ENCODE measurements at places on chromosomes 11 and 22. TPM values are rescaled to one million over a fixed set of nuclear protein-coding genes. Genes with fewer than 3 reads are reported as not detected.
A peak's percentile ranks its signal among the peaks of the same experiment; 100 is the strongest.

DNA sequence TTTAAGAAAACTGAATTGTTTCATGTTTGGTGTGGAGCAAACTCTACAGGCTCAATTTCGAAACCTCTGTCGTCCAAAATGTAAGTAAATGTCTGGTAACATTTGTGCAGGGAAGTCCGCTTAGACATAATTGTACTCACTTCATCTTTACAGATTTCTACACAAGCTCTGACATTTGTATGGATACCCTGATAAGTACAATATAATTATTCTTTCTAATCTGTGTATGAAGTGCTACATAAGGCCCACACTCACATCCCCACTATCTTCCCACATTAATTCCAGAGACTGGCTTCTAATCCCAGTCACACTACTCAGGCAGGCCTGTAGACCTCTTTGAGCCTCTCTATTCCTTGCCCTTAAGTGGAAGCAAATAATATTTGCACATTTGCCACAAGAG, 129.2 kb upstream of the LMO1 start:
- DNase-seq = no peak

GRCh38 chr22:26981541-26981940, 324.2 kb downstream of the MIAT start:
- no peak for DNase-seq

DNA sequence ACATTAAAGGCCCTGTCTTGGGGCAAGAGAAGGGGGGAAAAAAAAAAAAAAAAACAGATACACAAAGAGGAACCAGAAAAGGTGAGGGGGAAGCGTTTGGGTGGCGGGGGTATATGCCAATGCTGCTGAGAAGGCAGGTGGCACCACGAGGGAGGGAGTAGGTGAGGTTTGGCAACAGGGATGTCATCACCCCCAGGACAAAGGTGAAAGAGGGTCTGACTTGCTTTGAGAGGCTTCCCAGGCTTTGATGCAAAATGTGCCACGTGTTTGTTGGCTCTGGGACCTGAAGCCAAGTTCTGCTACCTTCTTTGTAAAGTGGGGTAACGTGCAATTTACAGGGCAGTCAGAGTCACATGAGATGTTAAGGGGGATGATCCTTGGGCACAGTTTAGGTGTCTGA, 4.1 kb downstream of the YPEL1 start:
- no peak for DNase-seq

DNA sequence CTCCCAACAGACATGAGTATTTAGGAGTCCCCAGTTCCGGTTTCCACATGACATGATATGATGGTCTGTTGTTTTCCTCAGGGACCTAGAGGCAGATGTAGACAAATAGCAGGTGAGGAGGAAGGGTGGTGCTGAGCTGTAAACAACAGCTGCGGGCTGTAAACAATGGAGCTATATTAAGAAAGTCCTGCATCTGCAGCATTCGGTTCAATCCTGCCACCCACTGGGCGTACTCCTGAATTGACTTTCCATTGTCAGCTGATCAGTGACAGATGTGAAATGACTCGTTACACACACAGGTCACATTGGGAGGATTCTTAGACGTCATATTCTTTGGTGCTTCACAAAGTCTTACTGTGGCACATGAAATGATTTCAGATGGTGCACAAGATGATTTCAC, 26.8 kb upstream of the RAG1 start:
- peak; percentile 61 for DNase-seq

Gene TSGA10IP
- total RNA-seq = 7.3 TPM

Gene GRAP2
- total RNA-seq = not detected

Data from neural progenitor cell (in vitro differentiated cells).